ENCODE measurements at places on chromosomes 2 and 18.
A peak's percentile ranks its signal among the peaks of the same experiment; 100 is the strongest.

GRCh38 chr2:37377187-37377532 lies 32.7 kb downstream of the QPCT start:
- DNase-seq = peak; percentile 45

- DNase-seq = no peak
Observed at GRCh38 chr2:143420313-143420712, 291.1 kb downstream of the ARHGAP15 start.

- no peak for DNase-seq
Observed at GRCh38 chr2:101698014-101698843, 722 bp downstream of the MAP4K4 start.

DNA sequence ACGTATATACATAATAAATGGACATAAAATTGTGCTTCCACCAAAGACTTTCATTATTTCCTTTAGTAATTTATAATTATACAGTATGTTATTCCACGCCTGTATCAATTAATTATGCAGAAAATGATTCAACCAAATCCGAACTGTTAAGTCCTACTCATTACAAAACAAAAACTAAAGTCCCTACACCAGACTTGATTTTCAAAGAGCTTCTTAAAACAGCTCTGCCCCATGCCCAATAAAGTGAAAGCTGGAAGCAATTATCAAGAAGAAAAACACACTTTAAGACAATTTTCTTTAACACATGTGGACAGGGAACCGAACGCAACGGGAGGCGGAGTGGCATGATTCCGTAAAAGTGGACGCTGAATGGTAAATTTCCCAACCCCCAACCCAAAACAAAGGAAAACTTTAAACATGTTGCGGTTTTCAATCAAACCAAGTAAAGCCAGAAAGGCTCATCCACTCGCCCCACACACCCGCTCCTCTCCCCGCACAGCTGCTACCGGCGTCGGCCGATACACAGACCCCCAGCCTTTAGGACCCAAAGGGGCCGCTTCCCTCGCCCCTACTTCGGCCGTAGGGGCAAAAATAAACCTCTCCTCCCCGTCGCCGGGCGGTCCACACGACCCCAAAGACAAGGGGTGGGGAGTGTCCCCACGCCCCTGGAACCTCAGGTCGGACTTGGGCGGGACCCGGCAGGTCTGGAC lies 705 bp downstream of the YES1 start:
- peak; percentile 8 for DNase-seq

- DNase-seq = no peak
Observed at GRCh38 chr18:63107931-63108330, 211.6 kb downstream of the BCL2 start.

DNA sequence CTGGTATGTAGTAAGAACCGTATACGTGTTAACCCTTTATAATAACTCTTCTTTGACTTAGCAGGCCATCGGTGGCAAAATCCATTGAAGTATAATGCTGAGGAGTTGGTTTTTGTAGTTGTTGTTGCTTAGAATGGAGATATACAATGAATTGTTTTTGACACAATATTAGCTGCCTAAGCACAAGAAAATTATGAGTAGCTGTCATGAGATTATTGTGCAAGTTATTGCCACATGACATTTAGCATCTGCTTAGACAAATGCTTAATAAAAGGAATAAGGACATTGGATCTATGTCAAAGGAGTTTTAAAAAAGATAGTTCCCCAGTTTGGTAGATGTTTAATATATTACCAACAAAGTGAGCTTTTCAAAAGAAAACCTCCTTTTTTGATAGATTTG lies 59.9 kb downstream of the ABCB11 start:
- no peak for DNase-seq

DNA sequence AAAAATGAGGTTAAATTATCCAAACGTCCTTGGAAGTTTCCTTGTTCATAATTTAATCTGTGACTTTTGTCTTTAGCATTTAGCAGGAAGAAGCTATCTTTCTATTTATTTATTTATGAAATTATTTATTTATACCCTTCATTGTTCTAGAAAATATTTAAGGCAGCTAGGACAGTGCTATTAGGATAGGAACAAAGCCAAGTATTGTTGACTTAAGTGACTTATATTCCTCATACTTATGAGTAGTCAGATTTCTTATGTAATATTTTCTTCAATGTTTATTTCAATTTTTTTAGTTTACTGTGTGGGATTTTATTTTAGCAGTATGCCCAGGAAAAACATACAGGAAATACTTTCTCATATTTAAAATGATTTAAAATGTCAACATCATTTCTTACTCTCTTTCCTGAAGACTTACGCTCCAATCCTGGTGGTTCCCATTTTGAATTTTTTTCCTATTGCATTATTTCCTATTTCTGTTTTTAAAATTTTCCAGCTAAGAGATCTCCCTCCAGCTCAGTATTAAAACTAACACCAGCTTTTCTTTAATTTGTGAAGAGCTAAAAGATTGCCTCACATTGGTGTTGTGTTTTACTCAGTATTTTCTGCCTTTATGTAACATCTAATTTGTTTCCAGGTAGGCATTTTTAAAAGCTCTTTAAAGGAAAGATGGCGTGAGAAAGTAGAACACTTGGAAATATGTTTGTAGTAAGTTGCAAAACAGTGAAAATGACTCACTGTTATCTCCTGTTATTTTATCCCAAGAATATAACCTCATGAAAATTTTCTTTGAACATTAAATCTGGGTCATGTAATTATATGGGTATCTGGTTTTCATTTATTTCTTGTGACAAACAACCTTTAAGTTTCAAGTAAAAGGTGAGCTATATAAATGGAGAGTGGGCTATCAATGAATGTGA lies 32.2 kb downstream of the MAPRE2 start:
- DNase-seq = no peak

GRCh38 chr2:108266218-108266617 lies 22.5 kb upstream of the SULT1C2 start:
- DNase-seq = no peak

GRCh38 chr2:105738658-105739241 lies 6.0 kb upstream of the NCK2 start:
- no peak for DNase-seq

- DNase-seq = no peak
Observed at GRCh38 chr18:68713796-68714195, 1.1 kb downstream of the TMX3 start.

- no peak for DNase-seq
Observed at GRCh38 chr2:7971841-7972240, 710.0 kb upstream of the ID2 start.

DNA sequence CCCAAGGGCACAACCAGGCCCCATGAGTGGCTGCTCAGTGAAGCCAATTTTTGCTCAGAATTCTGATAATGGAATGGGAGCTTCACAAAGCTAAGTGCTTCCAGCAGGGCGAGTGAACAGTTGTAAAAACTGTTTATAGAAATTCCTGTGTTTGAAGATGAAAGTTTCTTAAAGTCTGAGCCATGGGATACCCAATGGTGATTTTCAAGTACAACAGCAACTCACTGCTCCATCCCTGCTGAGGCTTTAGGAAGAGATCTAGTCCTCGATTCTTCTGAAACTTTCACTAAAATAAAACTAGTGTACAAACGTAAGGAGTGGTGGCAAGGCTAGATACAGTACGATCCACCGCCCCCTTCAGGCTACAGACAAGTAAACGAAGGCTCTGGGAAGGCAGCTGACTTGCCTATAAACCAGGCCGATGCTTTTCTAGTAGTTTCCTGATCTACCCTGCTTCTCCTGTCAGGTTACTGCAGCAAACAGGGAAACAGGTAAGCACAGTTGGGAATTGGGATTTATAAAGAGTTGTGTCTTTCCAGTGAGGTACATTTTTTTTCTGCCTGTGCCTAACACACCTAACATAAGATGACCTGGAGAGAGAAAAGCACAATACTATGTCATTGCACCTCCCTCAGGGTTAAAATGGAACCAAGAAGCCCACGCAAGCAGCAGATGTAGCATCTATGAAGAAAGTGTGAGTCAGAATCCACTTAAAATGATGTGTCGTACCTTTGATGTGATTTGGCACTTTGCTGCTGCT lies 108.7 kb downstream of the UXS1 start:
- peak; percentile 60 for DNase-seq

DNA sequence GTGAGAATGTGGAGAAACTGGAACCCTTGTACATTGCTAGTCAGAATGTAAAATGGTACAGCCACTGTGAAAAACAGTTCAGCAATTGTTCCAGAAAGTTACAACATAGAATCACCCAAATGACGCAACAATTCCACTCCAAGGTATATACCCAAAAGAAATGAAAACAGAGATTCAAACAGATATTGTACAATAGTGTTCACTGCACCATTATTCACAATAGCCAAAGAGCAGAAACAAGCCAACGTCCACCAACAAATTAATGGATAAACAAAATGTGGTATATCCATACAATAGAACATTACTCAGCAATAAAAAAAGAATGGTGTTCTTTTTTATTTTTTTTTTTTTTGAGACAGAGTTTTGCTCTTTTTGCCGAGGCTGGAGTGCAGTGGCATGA lies 10.9 kb downstream of the CLASP1 start:
- DNase-seq = no peak

- DNase-seq = no peak
Observed at GRCh38 chr2:219401606-219402005, 13.9 kb upstream of the DNPEP start.

GRCh38 chr2:96928277-96928781 lies 58.1 kb downstream of the FAM178B start:
- no peak for DNase-seq

GRCh38 chr2:109324861-109325260 lies 195.9 kb downstream of the SH3RF3 start:
- peak; percentile 94 for DNase-seq

- DNase-seq = no peak
Observed at GRCh38 chr2:156346731-156347130, 14.2 kb upstream of the NR4A2 start.

DNA sequence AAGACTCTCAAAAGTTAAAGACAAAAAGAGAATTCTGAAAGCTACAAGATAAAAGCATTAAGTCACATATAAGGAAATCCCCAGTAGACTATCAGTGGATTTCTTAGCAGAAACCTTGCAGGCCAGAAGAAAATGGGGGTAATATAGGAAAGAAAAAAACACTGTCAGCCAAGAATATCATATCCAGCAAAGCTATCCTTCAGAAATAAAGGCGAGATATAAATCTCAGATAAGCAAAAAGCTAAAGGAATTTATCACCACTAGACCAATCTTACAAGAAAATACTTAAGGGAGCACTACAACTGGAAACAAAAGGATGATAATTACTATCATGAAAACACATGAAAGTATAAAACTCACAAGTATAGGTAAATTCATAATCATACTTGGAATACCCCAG lies 63.1 kb downstream of the USP40 start:
- DNase-seq = no peak

- peak; percentile 12 for DNase-seq
Observed at GRCh38 chr2:212451786-212452231, 86.8 kb downstream of the ERBB4 start.

GRCh38 chr2:234476766-234477165 lies 20.1 kb downstream of the ARL4C start:
- no peak for DNase-seq

DNA sequence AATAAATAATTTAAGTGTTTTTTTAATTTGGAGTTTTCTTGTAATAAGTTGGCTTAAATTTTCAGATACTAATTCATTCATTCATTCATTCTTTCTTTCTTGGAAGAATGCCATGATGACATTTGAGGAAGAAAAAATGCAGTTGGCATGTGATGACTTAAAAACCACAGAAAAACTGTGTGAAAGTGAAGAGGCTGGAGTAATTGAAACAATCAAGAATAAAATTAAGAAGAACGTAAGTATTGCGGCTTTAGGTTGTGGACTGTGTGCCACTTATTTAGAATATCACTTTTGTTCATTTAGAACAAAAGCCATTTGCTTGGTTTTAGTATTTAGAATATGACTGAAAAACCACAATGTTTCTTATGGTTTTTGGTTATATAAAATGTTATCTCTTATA lies 51.4 kb downstream of the TTC39C start:
- no peak for DNase-seq

DNA sequence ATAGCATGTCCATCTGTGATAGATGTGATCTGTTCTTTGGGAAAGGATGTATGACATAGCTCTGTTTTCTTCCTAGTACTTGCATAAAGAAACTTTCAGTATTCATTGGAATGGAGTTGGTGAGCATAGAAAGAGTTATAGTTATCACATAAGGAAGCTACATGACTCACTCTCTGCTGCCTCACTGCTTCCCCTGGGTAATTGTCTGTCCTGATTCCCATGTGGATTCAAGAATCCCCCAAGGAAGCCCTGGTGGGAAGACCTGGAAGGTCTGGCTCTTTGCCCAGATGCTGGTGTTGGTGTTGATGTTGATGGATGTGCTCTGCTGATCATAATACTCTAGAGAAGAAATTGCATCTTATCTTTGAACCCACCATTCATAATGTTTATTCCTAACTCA lies 60.6 kb downstream of the PTPN4 start:
- peak; percentile 25 for DNase-seq

DNA sequence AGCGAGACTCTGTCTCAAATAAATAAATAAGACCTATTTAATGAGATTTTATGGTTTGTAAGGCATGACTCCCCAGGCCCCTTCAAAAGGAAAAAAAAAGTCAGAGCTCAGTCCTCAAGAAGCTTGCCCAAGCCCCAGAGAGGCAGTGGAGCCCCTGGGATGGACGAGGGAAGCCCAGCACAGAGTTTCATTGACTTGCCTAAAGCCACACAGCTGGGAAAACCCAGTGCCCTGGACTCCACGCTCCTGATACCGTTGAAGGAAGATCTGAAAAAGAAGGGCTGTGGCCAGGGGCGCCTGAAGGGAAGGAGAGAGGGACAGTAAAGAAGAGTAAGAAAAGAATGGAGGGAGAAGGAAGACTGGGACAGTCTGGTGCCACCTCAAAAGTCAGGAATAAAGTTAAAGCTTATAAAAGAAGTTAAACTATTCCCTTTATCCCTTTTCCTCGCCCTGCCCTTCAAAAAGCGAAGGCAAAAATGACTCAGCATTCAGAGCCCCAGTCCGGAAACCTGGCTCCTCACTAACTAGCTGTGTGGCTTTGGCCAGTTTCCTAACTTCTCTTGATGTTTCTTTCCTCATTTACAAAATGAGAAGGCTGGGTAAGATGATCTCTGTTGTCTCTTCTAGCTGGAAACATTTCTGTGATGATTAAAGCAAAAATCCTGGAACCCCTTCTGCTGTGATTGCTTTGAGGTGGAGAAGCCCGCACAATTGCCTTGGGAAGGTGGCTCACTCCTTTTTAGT lies 46.7 kb downstream of the LYPD1 start:
- peak; percentile 49 for DNase-seq

- no peak for DNase-seq
Observed at GRCh38 chr2:129118296-129118695, 799.6 kb upstream of the HS6ST1 start.

GRCh38 chr18:60163622-60164021 lies 209.0 kb downstream of the MC4R start:
- no peak for DNase-seq

DNA sequence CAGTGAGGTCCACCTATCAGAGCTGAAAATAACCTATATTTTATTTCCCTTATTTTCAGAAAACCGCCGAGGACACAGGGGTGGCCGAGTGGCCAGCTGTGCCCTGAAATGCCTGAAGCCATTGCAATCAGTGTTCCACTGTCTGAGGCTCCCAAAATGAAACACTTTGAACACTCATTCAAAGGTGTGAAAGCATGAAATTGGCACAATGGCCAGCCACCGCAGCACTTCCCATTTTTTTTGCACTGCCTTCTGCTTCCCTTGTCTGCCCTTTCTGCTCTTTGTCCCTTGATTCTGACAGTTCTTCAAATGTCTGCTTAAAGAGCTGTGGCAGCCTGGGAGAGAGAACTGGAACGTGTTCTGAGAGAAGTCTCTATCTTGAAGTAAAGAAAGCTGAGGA lies 1127.5 kb upstream of the CELF4 start:
- no peak for DNase-seq

- DNase-seq = no peak
Observed at GRCh38 chr2:9326975-9327374, 96.4 kb downstream of the ITGB1BP1 start.

All from HFFc6 (cell line).